ENCODE measurements at places on chromosomes 1 and 21. TPM values are rescaled to one million over a fixed set of nuclear protein-coding genes. Genes with fewer than 3 reads are reported as not detected.

DNA sequence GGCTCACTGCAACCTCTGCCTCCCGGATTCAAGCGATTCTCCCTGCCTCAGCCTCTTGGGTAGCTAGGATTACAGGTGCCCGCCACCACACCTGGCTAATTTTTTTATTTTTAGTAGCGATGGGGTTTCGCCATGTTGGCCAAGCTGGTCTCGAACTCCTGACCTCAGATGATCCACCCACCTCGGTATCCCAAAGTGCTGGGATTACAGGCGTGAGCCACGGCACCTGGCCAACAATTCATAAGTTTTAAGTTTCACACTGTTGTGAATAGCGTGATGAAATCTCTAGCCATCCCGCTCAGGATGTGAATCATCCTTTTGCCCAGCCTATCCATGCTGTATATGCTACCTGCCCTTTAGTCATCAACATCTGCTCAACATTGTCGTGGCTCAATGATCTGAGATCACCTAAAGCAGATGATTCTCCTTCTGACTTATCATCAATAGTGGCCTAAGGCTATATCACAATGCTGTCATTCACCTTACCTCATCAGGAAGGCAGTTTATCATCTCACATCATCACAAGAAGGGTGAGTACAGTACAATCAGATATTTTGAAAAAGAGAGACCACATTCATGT, 2.6 kb downstream of the PFDN2 start:
- H3K27ac ChIP-seq, result no peak overlapping the region
- H3K4me3 ChIP-seq, result no peak overlapping the region
- DNase-seq, result no peak
- H3K4me1 ChIP-seq, result peaks cover 23% of the 10 kb centered on the region
- H3K27me3 ChIP-seq, result no peaks in the 10 kb centered on the region

DNA sequence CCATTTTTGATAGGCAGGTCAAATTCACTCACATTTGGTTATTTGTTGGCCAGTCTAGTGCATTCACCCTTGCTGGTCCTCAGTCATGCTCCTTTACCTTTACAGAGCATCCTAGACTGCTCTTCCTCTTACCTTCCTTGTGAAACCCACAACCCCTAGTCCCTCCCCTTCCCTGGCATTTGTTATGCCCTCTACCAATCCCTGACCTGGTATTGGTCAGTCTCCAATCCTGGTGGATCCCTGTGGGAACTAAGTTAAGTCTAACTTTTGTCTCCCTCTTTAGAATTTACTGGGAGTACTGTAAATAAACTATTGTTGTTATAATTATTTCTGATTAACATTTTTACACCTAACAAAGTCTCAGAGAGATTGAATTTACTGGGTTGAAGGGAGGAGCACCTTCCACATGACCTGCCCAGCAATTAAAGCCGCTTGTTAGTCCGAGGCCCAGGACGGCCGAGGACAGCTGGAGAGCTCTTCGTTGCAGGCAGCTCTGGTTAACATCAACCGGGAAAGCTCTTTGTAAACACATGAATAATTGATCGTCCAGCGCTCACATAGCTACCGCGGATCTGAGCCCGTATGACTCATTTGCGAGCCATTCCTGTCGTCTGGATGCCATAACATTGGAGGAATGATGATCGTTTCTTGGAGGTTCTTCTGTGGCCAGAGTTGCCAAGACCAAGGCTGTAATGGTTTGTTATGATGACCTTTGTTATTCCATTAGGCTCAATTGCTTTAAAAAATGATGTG, 31.9 kb downstream of the MTARC1 start:
- no peak overlapping the region for H3K27ac ChIP-seq
- H3K36me3 ChIP-seq, result no peaks in the 10 kb centered on the region
- no peaks in the 10 kb centered on the region for H3K27me3 ChIP-seq
- H3K4me3 ChIP-seq, result no peak overlapping the region
- no peaks in the 10 kb centered on the region for H3K4me1 ChIP-seq

DNA sequence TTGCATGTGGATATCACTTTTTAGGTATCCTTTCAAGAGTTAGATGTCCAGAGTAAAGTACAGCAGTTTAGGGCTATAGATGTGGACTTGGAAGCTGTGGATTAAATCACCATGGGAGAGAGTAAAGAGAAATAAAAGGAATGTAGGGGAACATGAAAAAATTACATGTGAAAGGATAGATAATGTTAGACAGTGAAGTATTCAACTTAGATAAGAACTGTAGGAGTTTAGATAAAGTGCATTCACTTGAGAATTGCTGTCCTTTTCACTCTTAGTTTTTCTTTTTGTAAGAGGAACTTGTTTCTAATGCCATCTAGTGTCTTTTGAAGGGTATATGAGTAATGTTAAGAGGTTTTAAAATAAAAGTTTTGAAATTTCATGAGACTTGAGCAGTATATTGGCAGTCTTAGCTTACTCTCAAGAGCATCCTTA, 40.1 kb downstream of the MAST2 start:
- H3K27ac ChIP-seq, result no peak overlapping the region
- no peak overlapping the region for H3K4me3 ChIP-seq
- no peak for DNase-seq
- no peaks in the 10 kb centered on the region for H3K27me3 ChIP-seq
- H3K4me1 ChIP-seq, result no peaks in the 10 kb centered on the region
- H3K36me3 ChIP-seq, result no peaks in the 10 kb centered on the region

Gene CSMD2
- total RNA-seq, result 0.47 TPM

GRCh38 chr1:224528900-224529299, 87.2 kb upstream of the CNIH3 start:
- no peak overlapping the region for H3K4me3 ChIP-seq
- H3K27ac ChIP-seq, result no peak overlapping the region
- no peaks in the 10 kb centered on the region for H3K4me1 ChIP-seq
- no peaks in the 10 kb centered on the region for H3K27me3 ChIP-seq
- H3K36me3 ChIP-seq, result no peaks in the 10 kb centered on the region
- DNase-seq, result no peak

Gene UBL4B
- total RNA-seq, result not detected

DNA sequence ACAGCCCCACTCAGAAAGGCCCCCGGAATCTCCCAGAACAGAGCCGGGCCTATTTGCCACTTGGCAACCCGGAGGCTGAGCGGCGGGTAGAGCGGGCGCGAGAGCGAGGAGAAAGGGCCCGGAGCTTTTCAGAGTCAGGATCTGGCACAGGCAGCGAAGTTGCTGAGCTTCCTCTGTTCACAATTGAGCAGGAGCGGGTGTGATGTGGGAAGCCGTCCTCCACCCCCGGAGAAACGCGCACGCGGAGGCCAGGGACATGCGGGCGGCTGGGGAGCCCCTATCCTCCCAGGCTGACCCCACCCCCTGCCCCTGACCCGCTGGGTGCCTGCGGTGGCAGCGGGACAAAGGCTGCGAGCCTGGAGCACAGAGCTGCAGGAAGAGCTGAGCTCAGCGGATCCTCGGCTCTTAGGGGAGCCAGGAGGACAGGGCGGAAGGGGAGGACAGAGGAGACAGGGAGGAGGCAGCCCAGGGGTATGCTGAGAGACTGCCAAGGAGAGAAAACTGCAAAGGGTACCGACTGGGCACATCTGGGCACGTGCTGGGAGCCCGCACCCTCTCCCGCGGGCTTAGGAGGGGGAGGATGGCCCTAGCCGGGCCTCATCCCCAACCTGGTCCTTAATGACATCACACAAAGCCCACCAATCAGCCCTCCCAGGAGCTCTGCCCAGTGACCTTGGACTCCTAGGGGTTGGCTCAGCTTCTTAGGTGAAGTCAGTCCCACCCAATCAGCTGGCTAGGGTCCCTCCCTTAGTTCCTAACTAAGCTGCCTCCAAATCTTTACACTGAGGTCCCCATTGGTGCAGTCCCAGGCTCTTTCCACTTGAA, 9.3 kb downstream of the KIF21B start:
- no peaks in the 10 kb centered on the region for H3K4me1 ChIP-seq
- no peaks in the 10 kb centered on the region for H3K36me3 ChIP-seq
- H3K4me3 ChIP-seq, result no peak overlapping the region
- DNase-seq, result no peak
- H3K27me3 ChIP-seq, result no peaks in the 10 kb centered on the region

DNA sequence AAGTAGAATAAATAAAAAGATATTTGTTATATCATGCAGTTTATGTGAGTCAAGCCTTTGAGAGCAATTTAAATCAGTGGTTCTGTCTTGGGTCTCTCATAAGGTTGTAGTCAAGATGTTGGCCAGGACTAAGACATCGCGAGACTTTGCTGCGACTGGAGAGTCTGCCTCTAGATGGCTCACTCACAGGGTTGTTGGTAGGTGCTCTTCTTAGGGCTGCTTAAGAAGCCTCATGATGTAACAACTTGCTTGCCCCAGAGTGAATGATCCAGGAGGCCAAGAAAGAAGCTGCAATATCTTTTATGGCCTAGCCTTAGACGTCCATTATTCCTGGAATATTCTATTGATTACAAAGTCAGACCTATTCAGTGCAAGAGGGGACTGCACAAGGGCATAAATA, 73.1 kb upstream of the CACHD1 start:
- H3K4me3 ChIP-seq, result no peak overlapping the region
- H3K27ac ChIP-seq, result no peak overlapping the region
- H3K36me3 ChIP-seq, result no peaks in the 10 kb centered on the region
- no peaks in the 10 kb centered on the region for H3K4me1 ChIP-seq
- no peak for DNase-seq
- H3K27me3 ChIP-seq, result no peaks in the 10 kb centered on the region

Gene HNRNPR
- 126 TPM for total RNA-seq

Gene GNAT2
- total RNA-seq, result not detected

- no peaks in the 10 kb centered on the region for H3K4me1 ChIP-seq
- no peak overlapping the region for H3K4me3 ChIP-seq
- no peaks in the 10 kb centered on the region for H3K36me3 ChIP-seq
- no peak for DNase-seq
These were observed 27.5 kb downstream of the PGM1 start for GRCh38 chr1:63620671-63621070.

Gene KRTAP12-2
- not detected for total RNA-seq

Gene PEF1
- total RNA-seq, result 69.0 TPM

DNA sequence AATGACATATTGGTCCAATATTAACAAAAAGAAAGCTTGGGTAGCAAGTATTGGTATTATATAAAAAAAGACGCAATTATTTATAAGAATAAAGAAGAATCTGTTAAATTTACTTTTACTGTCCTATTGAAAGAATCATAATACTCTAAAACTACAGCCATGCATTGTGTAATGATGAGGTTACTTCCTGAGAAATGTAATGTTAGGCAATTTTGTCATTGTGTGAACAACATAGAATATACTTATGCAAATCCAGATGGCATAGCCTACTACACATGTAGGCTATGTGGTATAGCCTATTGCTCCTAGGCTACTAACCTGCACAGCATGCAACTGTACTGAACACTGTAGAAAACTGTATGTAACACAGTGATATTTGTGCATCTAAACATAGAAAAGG, 121.2 kb upstream of the PTGFR start:
- DNase-seq, result no peak
- H3K4me1 ChIP-seq, result no peaks in the 10 kb centered on the region
- H3K36me3 ChIP-seq, result no peaks in the 10 kb centered on the region
- no peak overlapping the region for H3K27ac ChIP-seq
- no peaks in the 10 kb centered on the region for H3K27me3 ChIP-seq

Gene HSD3B2
- not detected for total RNA-seq

DNA sequence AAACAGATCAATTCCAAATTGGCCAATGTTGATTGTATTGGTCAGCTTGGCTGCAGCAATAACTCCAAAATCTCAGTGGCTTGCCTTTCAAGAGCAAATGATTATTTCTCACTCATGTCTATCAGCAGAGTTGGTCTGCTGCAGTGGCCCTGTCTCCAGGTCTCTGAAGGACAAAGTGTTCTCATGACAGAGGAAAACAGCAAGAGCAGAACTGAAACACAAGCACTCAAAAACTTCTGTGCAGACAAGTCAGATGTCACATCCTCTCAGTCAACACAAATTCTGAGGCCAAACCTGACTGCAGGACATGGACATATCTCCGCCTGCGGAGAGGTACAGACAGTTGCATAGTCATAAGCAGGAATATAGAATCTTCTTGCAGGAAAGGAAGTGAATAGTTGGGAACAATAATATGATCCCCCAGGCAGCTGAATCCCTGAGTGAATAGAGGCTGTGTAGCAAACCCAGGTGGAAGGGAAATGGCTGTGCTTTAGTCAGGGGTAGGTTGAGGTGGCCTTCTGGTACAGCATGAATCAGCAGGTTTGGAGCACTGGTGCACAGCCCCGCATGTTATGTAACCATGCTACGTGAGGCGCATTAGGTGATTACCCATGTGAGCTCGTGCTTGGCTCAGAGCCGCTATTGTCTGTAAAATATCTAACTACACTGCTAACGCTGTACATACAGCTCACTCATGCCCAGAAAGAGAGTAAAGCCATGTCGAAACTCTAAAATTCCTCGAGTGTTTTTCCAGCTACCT, 17.1 kb upstream of the UBE2U start:
- DNase-seq, result peak; percentile 22
- H3K27me3 ChIP-seq, result no peaks in the 10 kb centered on the region
- no peak overlapping the region for H3K27ac ChIP-seq
- no peaks in the 10 kb centered on the region for H3K36me3 ChIP-seq
- H3K4me3 ChIP-seq, result no peak overlapping the region
- peaks cover 7% of the 10 kb centered on the region for H3K4me1 ChIP-seq

DNA sequence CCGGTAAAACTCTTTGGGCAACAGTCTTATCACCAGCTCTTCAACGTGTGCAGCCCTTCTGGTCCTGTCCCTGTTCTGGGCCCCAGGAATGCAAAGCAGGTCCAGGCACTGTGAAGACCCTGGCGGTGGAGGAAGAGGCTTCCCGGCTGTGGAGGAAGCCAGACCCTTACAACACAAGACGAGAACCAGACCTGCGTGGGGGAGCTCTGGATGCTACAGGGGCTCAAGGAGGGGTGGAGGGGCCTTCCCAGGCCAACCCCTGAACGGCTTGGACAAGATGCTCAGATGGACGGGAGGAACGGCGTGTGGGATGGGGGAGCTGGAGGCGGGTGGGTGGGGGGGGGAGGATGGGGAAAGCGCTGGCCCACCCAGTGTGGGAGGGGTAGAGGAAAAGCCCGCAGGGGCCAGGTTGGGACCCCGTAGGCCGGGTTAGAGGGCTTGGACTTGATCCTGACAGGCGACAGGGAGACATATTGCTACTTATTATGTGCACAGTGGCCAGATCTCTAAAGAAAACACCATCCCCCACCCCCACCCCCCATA, 5.1 kb upstream of the OLIG2 start:
- H3K27me3 ChIP-seq, result peaks cover 66% of the 10 kb centered on the region
- DNase-seq, result no peak
- no peaks in the 10 kb centered on the region for H3K36me3 ChIP-seq
- no peak overlapping the region for H3K4me3 ChIP-seq

GRCh38 chr1:45686015-45686287, 382 bp downstream of the GPBP1L1 start:
- H3K4me3 ChIP-seq, result peak overlapping the region; percentile 92
- peaks cover 4% of the 10 kb centered on the region for H3K4me1 ChIP-seq
- H3K27ac ChIP-seq, result peak overlapping the region; percentile 97
- no peaks in the 10 kb centered on the region for H3K27me3 ChIP-seq
- H3K36me3 ChIP-seq, result no peaks in the 10 kb centered on the region

- peaks cover 4% of the 10 kb centered on the region for H3K36me3 ChIP-seq
- no peak overlapping the region for H3K27ac ChIP-seq
- no peak overlapping the region for H3K4me3 ChIP-seq
- H3K4me1 ChIP-seq, result peaks cover 7% of the 10 kb centered on the region
These were observed 2.1 kb upstream of the PDIK1L start for GRCh38 chr1:26109229-26110164.

Gene GPBP1L1
- 146 TPM for total RNA-seq

Measured in kidney (tissue), 22 donors.